Hematopoietic multipotent progenitor cell treated with erythropoietin and hydrocortisone succinate and interleukin-3 and kit ligand, for 6 days (in vitro differentiated cells): ENCODE measurements at places on chromosomes 11 and 22.
A peak's percentile ranks its signal among the peaks of the same experiment; 100 is the strongest.

GRCh38 chr11:88359114-88359513 is 21.6 kb upstream of the CTSC start:
- DNase-seq = no peak

GRCh38 chr11:12376259-12377081 is 901 bp upstream of the PARVA start:
- no peak for DNase-seq

- DNase-seq = peak; percentile 91
These were observed 6.3 kb upstream of the SYNGR1 start for GRCh38 chr22:39343259-39344045.

- peak; percentile 77 for DNase-seq
These were observed 8.1 kb downstream of the BCL9L start for GRCh38 chr11:118917481-118918127.

DNA sequence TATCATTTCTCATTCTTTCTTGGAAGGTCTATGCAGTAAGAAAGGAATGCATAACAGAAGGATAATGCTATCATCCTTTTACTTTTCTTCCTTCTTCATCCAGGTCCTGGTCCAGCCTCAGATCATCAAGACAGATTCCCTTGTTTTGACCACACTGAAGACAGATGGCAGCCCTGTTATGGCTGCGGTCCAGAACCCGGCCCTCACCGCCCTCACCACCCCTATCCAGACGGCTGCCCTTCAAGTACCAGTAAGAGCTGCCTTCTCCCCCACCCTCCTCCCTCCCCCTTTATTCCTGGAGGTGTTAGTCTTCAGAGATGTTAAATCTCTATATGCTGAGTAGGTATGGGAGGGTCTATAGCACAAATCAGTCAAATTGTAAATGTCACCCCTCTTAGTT is 37.9 kb downstream of the SREBF2 start:
- no peak for DNase-seq

GRCh38 chr11:35389897-35390465 is 29.4 kb downstream of the SLC1A2 start:
- no peak for DNase-seq

DNA sequence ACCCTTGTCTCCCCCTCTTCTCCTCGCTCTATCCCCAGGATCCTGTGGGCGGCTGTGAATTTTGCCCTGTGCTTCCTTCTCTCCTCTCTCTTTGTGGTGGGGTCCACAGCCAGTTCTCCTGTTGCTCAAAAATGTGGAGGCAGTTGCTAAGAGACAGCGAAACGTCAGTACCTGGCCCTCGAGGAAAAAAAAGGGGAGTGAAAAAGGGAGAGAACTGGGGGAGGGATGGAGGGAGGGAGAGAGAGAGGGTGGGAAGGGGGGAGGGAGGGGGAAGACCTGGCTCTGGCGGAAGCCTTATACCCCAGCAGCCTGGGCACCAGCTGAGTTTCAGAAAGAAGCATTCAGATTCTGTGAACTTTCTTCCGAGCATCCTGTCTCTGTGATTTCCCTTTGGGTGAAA is 2.1 kb upstream of the LRRC55 start:
- no peak for DNase-seq

GRCh38 chr11:929405-929804 is 3.7 kb downstream of the AP2A2 start:
- DNase-seq = no peak

DNA sequence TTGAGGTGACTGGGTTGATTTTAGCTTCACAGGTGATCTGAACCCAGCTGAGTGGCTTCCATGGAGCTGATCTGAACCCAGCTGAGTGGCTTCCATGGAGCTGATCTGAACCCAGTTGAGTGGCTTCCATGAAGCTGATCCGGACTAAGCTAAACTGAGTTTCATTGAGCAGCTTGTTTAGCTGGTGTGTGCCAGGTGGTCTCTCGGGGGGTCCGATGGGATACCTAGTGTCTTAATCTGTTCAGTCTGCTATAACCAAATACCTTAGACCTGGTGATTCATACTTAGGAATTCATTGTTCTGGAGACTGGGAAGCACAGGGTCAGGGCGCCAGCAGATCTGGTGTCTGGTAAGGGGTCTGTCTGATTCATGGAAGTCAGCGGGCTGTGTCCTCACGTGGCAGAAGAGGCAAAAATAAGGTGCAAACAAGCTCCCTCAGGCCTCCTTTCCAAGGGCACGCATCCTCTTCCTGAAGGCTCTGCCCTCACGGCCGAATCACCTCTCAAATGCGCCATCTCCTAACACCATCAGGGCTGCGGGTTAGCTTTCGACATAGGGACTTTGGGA is 52.5 kb upstream of the KCNQ1OT1 start:
- no peak for DNase-seq

GRCh38 chr22:17172029-17172833 is 13.2 kb upstream of the HDHD5 start:
- no peak for DNase-seq

DNA sequence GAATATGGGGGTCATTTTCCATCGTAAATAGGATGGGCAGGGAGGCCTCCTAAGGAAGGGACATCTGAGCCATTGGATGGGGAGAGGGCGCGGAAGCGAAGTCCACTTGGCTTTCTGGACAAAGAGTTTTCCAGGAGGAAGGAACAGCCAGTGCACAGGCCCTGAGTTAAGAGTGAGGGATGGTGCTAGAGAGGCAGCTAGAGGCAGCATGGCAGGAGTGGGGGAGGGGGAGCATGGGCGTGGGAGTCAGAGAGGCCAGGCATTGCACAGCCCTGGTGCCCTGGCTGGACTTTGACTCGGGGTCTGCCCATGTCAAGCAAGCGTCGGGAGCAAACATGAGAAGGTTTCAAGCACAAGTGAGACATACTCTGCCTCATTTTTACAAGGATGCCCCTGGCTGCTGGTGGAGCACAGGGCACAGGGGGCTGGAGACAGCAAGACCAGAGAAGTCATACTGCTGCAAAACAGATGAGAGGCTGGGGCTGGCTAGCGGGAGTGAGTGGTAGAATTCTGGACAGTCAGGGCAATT is 9.0 kb downstream of the GNAZ start:
- no peak for DNase-seq

GRCh38 chr11:77559686-77560401 is 29.9 kb upstream of the AQP11 start:
- peak; percentile 34 for DNase-seq

DNA sequence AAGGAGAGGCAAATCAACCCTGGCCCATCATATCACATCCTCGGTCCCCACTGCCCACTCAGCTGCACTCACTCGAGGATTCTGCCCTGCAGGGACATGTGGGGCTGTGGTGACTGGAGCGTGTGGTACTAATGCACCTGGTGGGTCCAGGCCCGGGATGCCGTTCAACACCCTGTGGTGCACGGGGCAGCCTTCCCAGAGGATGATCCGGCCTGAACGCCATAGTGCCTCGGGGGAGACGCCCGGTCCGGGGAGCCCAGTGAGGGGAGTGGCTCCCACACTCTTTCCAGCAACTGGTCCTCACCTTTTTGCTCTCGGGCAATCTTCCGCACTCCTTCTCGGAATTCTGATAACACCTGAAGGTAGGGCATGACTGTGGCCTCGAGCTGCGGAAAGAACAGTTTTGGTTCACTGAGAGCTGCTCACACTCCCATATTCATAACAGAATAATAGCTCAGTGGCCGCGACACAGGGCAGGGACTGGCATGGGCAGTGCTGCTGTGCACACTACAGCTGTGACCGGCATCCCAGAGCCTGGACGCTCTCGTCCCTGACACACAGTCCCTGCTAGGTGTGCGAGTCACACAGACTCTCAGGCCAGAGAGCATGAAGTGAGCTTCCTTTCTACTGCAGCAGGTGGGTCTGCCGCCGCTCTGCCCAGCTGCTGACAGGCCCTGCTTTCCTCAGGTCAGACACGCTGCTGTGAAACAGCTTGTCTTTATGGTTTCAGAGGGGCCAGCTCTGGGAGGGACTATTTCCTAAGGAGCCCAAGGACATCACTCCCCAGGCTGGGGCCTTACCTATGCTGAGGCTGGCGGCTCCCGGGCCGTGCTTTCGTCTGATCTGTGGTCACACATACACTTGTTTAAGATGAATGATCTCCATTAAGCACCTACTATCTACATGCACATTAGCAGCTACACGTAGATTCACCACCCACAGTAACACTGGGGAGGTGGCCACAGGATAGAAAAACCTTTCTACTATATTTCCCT is 20.1 kb upstream of the NAP1L4 start:
- no peak for DNase-seq

GRCh38 chr22:39117585-39118191 is 20.6 kb downstream of the APOBEC3H start:
- peak; percentile 86 for DNase-seq

DNA sequence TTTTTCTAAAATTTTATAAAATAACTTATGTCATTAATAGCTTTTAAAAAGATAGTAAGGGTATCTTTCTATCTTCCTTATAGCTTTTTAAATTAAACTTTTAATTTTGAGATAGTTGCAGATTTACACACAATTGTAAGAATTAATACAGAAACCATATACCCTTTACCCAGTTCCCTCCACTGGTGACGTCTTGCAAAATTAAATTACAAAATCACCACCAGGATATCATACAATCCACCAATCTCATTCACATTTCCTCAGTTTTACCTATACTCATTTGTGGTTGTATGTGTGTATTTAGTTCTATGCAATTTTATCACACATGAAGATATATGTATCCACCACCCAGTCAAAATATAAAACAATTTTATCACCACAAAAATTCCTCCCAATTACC is 10.0 kb downstream of the SBF2 start:
- no peak for DNase-seq

DNA sequence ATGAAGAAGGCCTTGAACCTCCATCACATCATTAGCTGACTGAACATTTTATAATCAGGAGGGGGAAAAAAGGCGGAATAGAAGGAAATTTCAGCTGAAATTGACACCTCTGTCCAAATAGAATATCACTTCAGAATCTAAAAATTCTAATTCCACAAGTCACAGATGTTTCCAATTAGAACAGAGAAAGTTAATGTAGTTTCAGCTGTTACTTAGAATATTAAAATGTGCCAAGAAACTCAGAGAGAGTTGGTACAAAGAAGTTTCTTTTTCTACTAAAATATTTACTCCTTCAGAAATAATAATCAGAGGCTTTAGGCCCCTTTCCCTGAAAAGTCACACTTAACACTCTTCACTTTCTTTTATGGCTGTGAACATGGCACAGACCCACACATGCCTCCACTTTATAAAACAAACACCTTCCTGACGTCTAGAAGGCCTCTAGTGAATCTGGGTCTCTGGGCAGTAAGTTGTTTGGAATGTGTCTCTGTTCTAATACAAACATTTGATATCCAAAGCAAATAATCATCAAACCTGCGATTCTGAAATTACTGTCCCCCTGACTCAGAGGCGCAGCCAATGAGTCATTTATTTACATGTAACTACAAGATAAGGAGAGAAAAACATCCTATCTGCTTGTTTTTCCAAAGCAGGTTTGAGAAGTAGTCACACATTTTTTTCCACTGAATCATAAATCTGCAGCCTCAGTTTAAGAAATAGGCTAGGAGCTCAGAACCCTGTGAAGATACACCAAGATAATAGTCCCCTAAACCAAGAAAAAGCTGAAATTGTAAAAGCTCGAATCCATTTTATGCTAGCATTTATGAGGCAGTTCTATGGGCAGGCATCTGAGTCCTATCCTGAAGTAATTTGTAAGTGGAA is 148.4 kb downstream of the ME3 start:
- DNase-seq = no peak

- no peak for DNase-seq
These were observed at the start of gene GAL3ST3 for GRCh38 chr11:66048547-66049323. Gene GAL3ST3 (minus strand): TSS chr11:66049161. CDS start chr11:66045415, 3,746 bp downstream.

GRCh38 chr22:46617986-46618647 is 2.1 kb upstream of the GRAMD4 start:
- DNase-seq = no peak

- DNase-seq = no peak
These were observed 22.7 kb upstream of the PICALM start for GRCh38 chr11:86091566-86091965.
